ENCODE measurements at places on chromosomes 6 and 20. TPM values are rescaled to one million over a fixed set of nuclear protein-coding genes. Genes with fewer than 3 reads are reported as not detected.

The FKBP1C gene
- 0.79 TPM for polyA plus RNA-seq

The DPPA5 gene
- polyA plus RNA-seq: not detected

The JAG1 gene
- 32.3 TPM for polyA plus RNA-seq

The TRIM15 gene
- polyA plus RNA-seq: 0.06 TPM

The TMEM200A gene
- polyA plus RNA-seq: 6.4 TPM

The PPP1R16B gene
- 8.3 TPM for polyA plus RNA-seq

The XKR7 gene
- polyA plus RNA-seq: 0.02 TPM

DNA sequence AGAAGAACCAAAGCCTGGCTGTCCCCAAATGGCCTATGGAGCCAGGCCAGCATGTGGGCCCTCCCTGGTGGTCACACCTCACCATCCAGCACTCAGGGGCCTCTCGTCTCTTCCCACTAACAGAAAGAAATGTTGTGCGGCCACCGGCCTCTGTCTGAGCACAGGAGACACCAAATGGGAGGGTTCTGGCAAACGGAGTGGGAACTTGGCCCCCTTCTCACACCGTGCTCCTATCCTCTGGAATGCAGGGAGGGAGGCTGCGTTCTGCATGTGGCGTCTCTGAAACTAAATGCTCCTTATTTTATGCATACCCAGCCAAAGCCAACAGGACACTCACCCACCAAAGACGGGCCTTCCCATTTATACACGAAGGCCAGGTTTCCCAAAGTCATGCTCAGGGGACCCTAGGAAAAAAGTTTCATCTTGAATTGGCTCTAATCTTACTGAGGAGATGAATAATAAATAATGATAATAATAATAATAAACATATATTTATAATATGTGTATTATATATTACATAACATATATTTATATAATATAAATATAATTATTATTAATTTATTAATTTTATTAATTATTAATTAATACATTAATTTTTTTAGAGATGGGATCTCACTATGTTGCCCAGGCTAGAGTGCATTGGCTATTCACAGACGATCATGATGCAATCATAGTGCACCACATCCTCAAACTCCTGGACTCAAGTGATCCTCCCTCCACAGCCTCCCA is 102.4 kb downstream of the FOXF2 start:
- H3K4me3 ChIP-seq: no peak overlapping the region
- no peaks in the 10 kb centered on the region for H3K27me3 ChIP-seq
- no peak overlapping the region for H3K27ac ChIP-seq
- no peak for DNase-seq
- H3K4me1 ChIP-seq: no peaks in the 10 kb centered on the region
- no peaks in the 10 kb centered on the region for H3K36me3 ChIP-seq

GRCh38 chr6:152922706-152923105 is 60.1 kb downstream of the FBXO5 start:
- DNase-seq: no peak
- no peak overlapping the region for H3K27ac ChIP-seq
- no peaks in the 10 kb centered on the region for H3K4me1 ChIP-seq
- H3K4me3 ChIP-seq: no peak overlapping the region
- no peaks in the 10 kb centered on the region for H3K27me3 ChIP-seq

- H3K27me3 ChIP-seq: no peaks in the 10 kb centered on the region
- no peaks in the 10 kb centered on the region for H3K4me1 ChIP-seq
- no peak overlapping the region for H3K27ac ChIP-seq
- peaks cover under 1% of the 10 kb centered on the region for H3K36me3 ChIP-seq
- no peak overlapping the region for H3K4me3 ChIP-seq
- DNase-seq: no peak
Measured at GRCh38 chr20:3828798-3829197, 8.5 kb downstream of the AP5S1 start.

DNA sequence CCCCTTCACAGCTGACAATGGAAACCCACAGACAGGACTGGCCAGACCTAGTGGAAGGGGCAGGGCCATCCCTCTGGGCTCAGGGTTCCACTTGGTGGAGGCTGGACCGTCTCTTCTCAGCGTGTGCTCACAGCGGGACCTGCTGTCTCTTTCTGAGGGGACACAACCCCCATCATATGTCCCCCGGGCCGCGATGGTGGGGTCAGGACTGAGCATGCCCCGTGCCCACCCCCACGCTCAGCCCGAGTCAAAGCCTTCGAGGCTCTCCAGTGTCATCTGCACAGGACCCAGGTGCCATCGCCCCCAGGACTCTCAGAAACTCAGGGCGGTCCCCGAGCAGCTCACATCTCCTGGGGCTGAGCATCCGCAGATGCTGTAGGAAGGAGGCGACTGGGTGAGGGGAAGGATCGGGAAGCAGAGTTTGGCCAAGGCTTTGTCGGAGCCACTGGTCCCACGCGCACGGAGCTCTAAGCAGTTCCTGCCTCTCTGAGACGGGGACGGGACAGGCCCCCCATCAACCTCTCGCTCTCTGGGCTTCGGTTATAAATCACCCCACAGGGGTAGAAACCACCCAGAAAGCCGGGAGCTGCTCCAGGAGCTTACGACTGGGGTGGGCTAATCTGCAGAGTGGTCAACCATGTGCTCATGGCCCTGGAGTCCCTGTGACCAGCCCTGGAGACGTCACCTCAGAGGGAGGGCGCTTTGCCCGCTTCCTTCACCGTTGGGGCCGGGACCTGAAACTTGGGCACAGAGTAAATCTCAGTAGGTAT is 183.4 kb upstream of the SULF2 start:
- no peak overlapping the region for H3K4me3 ChIP-seq
- no peak overlapping the region for H3K27ac ChIP-seq
- DNase-seq: no peak
- no peaks in the 10 kb centered on the region for H3K4me1 ChIP-seq
- no peaks in the 10 kb centered on the region for H3K36me3 ChIP-seq
- H3K27me3 ChIP-seq: no peaks in the 10 kb centered on the region

GRCh38 chr6:26121141-26122004 is 34.1 kb downstream of the HFE start:
- H3K36me3 ChIP-seq: peaks cover 9% of the 10 kb centered on the region
- no peaks in the 10 kb centered on the region for H3K27me3 ChIP-seq
- no peaks in the 10 kb centered on the region for H3K4me1 ChIP-seq
- DNase-seq: peak; percentile 16
- no peak overlapping the region for H3K27ac ChIP-seq

GRCh38 chr6:125153391-125154117 is at the start of gene TPD52L1:
TSS of gene TPD52L1 (plus strand) at chr6:125153773. CDS start at chr6:125153952, 179 bp downstream.
- H3K27ac ChIP-seq: no peak within 1 kb of the TSS
- peak; percentile 78 for DNase-seq
- H3K27me3 ChIP-seq: no peaks in the 10 kb centered on the region
- H3K36me3 ChIP-seq: no peaks in the 10 kb centered on the region

DNA sequence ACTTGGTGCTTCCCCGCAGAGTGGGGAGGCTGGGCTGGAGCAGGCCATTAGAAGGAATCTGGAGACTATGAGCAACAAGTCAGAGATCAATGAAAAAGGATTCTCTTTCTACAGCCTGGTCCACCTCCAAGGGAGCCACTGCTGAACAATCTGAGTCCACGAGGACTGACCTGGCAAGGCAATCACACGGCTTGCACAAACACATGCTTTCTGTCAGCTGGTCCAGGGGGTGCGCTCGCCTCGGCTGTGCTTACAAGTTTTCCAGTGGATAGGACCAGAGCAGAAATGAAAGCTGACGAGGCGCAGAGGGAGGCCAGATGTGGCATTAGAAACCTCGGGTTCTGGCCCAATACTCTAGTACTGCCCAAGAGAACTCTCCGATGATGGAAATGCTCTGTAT is 18.1 kb downstream of the KCNK5 start:
- peaks cover 21% of the 10 kb centered on the region for H3K4me1 ChIP-seq
- H3K27me3 ChIP-seq: no peaks in the 10 kb centered on the region
- DNase-seq: no peak
- no peak overlapping the region for H3K4me3 ChIP-seq
- H3K27ac ChIP-seq: no peak overlapping the region
- H3K36me3 ChIP-seq: no peaks in the 10 kb centered on the region

- H3K27ac ChIP-seq: no peak overlapping the region
- DNase-seq: no peak
- H3K4me3 ChIP-seq: no peak overlapping the region
- H3K4me1 ChIP-seq: no peaks in the 10 kb centered on the region
- no peaks in the 10 kb centered on the region for H3K36me3 ChIP-seq
Measured at GRCh38 chr20:64196847-64197306, 32.6 kb downstream of the MYT1 start.

- H3K4me1 ChIP-seq: no peaks in the 10 kb centered on the region
- DNase-seq: no peak
- H3K27ac ChIP-seq: no peak overlapping the region
- H3K4me3 ChIP-seq: no peak overlapping the region
- no peaks in the 10 kb centered on the region for H3K27me3 ChIP-seq
Measured at GRCh38 chr6:24415753-24416152, 13.0 kb downstream of the MRS2 start.

GRCh38 chr6:143003676-143004075 is 57.0 kb upstream of the AIG1 start:
- H3K27ac ChIP-seq: no peak overlapping the region
- no peaks in the 10 kb centered on the region for H3K27me3 ChIP-seq
- H3K4me1 ChIP-seq: no peaks in the 10 kb centered on the region
- H3K4me3 ChIP-seq: no peak overlapping the region
- no peak for DNase-seq

DNA sequence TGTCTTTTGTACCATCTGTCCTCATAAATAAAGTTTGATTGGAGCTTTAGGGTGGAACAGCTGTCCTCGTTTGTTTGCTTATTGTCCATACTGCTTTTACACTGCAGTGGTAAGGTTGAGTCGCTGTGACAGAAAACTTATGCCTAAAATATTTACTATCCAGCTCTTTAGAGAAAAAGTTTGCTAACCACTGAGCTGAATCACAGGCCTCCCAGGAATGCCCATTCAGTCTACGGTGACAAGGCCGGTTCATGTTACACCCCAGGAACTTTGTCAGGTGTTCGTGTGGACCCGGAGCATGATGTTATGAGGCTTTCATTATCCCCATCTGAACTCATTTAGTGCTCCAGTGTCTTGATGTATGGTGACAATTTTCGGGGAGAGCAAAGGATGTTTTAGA is 401.1 kb downstream of the SAMD5 start:
- no peak overlapping the region for H3K27ac ChIP-seq
- H3K4me3 ChIP-seq: no peak overlapping the region
- H3K4me1 ChIP-seq: no peaks in the 10 kb centered on the region
- no peaks in the 10 kb centered on the region for H3K36me3 ChIP-seq
- no peaks in the 10 kb centered on the region for H3K27me3 ChIP-seq
- DNase-seq: no peak

DNA sequence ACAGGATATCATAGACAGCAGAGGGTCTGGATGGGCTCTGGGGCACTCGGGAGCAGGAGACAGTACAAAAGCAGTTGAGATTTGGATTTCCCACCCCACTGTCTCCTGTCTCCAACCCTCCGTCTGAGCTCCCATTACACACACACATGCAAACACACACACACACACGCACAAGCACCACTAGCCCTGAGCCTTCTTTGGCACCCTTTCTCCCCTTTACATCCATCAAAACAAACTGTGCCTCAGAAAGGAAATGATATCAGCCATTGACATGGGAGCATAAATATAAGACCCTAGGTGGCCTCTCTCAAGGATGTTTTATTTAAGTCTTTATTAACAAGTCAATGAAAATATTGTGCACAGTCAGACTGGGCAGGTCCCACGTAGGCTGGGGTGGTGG is 17.5 kb downstream of the TTBK1 start:
- H3K4me1 ChIP-seq: no peaks in the 10 kb centered on the region
- DNase-seq: no peak
- no peak overlapping the region for H3K27ac ChIP-seq
- no peaks in the 10 kb centered on the region for H3K36me3 ChIP-seq
- H3K27me3 ChIP-seq: no peaks in the 10 kb centered on the region

- H3K4me1 ChIP-seq: peaks cover 12% of the 10 kb centered on the region
- DNase-seq: no peak
- H3K36me3 ChIP-seq: no peaks in the 10 kb centered on the region
- no peak overlapping the region for H3K27ac ChIP-seq
- no peak overlapping the region for H3K4me3 ChIP-seq
- no peaks in the 10 kb centered on the region for H3K27me3 ChIP-seq
Measured at GRCh38 chr6:111745186-111745585, 128.1 kb downstream of the FYN start.

DNA sequence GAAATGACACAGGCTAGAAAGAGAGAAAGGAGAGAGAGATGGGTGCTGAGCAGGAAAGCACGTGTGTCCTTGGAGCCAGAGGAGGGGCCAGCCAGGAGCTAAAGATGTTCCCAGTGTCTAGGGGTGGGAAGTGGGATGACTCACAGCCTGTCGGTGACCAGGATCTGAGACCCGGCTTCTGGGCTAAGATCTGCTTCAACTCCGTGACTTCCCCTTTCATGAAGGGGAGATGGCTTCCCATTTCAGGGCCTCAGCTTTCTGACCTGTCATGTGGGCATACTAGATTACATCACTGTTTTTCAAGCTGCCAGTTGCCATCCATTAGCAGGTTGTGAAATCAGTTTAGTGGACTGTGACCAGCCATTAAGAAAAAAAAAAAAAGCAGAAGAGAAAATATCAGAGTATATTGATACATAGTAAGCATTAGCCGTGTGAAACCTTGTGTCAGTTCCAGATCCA is 5.4 kb downstream of the TGM3 start:
- no peak overlapping the region for H3K4me3 ChIP-seq
- no peaks in the 10 kb centered on the region for H3K4me1 ChIP-seq
- H3K27me3 ChIP-seq: peaks cover 9% of the 10 kb centered on the region
- H3K27ac ChIP-seq: peak overlapping the region; percentile 34
- H3K36me3 ChIP-seq: no peaks in the 10 kb centered on the region

GRCh38 chr20:45776931-45777330 is 14.8 kb downstream of the WFDC3 start:
- no peak overlapping the region for H3K27ac ChIP-seq
- no peaks in the 10 kb centered on the region for H3K36me3 ChIP-seq
- peaks cover 9% of the 10 kb centered on the region for H3K4me1 ChIP-seq
- H3K4me3 ChIP-seq: no peak overlapping the region
- no peaks in the 10 kb centered on the region for H3K27me3 ChIP-seq
- DNase-seq: no peak

DNA sequence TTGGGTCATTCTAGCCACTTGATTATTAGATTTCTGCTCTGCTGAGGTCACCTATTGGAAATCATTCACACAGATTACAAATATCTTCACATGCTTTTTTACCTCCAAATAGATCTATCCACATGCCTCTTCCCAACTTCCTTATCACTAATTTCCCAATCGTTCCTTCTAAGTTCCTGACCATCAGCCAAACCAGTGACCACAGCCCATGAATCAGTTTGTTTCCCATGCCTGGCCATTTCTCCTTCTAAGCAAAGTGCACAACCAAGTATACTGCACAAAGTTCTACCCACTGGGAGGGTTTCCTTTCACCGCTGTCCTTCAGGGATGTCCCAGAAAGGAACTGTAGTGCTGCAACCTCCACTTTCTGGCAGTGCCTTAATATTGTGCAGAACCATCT is 140.5 kb upstream of the SYNDIG1 start:
- DNase-seq: no peak
- H3K36me3 ChIP-seq: no peaks in the 10 kb centered on the region
- no peak overlapping the region for H3K27ac ChIP-seq
- no peaks in the 10 kb centered on the region for H3K4me1 ChIP-seq
